ENCODE measurements at places on chromosomes 6 and 20. TPM values are rescaled to one million over a fixed set of nuclear protein-coding genes. Genes with fewer than 3 reads are reported as not detected.

The KATNA1 gene
- 30.3 TPM for total RNA-seq

The PHF3 gene
- 49.7 TPM for total RNA-seq

The CCDC170 gene
- total RNA-seq, result 2.0 TPM

The NHLRC1 gene
- total RNA-seq, result 3.0 TPM

The DACT2 gene
- not detected for total RNA-seq

The ZC2HC1B gene
- not detected for total RNA-seq

The FAM229B gene
- total RNA-seq, result 45.7 TPM

The ARMC12 gene
- total RNA-seq, result 0.13 TPM

The TAGAP gene
- total RNA-seq, result not detected

The SAMD3 gene
- total RNA-seq, result 7.3 TPM

The TNNC2 gene
- total RNA-seq, result 1.4 TPM

The PKIB gene
- total RNA-seq, result 0.40 TPM

The NQO2 gene
- total RNA-seq, result 66.7 TPM

The KIF25 gene
- total RNA-seq, result not detected

The SPATA25 gene
- total RNA-seq, result 1.4 TPM

The BTNL2 gene
- not detected for total RNA-seq

The CLPSL2 gene
- total RNA-seq, result not detected

The RAB44 gene
- total RNA-seq, result not detected

The ADAM33 gene
- total RNA-seq, result 29.2 TPM

The MOG gene
- not detected for total RNA-seq

The OR2J3 gene
- not detected for total RNA-seq

The ALDH5A1 gene
- 2.9 TPM for total RNA-seq

The NKAIN4 gene
- total RNA-seq, result not detected

The CALHM6 gene
- total RNA-seq, result 0.31 TPM

The LY6G5C gene
- total RNA-seq, result 0.40 TPM

The PRSS16 gene
- total RNA-seq, result not detected

The KIF6 gene
- total RNA-seq, result 0.19 TPM

The LY6G6D gene
- not detected for total RNA-seq

The TMEM170B gene
- total RNA-seq, result 1.9 TPM

The SLC52A3 gene
- not detected for total RNA-seq

The PSMB8 gene
- total RNA-seq, result 65.9 TPM

The EFCAB8 gene
- total RNA-seq, result 0.50 TPM
